ENCODE measurements at places on chromosomes 13 and 19. TPM values are rescaled to one million over a fixed set of nuclear protein-coding genes. Genes with fewer than 3 reads are reported as not detected.

Gene QPCTL
- polyA plus RNA-seq = 4.2 TPM

DNA sequence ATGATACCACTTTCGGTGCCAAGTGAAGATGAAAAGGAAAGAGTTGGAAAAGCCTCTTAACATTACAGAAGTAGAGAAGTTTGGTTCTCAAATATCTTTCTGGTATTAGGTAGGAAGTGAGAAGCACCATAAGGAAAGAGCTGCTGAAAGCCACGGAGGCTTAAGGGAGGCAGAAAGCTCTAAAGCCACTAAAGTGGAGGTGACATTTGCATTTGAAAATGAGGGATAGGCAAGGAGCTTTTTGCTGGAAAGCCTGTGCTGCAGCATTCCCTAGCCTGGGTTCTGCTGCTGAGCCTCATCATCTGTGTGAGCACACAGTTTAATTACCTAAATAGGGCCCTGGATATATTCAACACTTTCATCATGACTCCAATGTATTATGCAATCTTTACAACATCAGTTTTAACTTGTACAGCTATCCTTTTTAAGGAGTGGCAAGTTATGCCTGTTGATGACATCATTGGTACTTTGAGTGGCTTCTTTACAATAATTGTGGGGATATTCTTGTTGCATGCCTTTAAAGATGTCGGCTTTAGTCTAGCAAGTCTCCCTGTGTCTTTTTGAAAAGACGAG lies 315.4 kb downstream of the RBM26 start:
- DNase-seq = no peak

DNA sequence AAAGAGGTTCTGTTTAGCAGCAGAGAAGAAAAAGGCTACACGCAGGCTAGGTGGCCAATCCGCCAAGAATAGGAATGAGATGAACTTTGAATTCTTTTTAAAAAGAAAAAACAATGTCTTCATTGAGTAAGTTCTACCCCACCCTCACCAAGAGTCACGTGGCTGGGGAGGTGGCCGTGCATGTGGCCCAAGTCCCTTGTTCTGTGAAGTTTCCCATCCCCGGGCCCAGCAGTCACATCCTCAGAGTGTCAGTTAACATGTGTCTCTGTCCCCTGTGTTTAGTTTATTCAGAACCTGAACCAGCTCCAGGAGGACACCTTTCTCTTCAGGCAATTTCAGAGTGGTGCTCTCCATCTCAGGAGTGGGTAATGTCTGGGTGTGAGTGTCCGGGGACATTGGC lies 57.1 kb upstream of the MCF2L start:
- no peak for DNase-seq

DNA sequence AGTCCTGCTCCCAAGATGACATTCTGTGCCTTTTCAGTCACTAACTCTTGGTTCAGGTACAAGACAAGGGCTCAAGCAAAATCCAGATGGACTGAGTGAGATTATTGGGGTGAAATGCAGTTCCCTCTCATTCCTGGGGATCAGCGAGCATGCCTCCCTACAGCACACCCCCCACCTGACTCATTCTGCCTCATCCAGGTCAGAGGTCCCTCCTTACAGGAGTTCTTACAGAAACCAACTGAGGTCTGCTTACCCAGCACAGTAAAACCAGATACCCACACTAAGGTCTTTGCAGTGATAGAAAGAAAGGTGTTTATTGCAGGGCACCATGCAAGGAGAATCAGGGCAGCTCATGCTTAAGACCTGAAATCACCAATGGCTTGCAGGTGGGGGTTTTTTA lies 21.6 kb upstream of the MRI1 start:
- no peak for DNase-seq

- peak; percentile 38 for DNase-seq
Observed at GRCh38 chr13:113545455-113545930, 39.1 kb upstream of the TFDP1 start.

- no peak for DNase-seq
Observed at GRCh38 chr13:35866801-35867200, 264.4 kb downstream of the DCLK1 start.
